Activated CD4-positive, alpha-beta T cell treated with anti-CD3 and anti-CD28 coated beads, Interleukin-2, amount 50 U/mL, for 1 hour (primary cell): ENCODE measurements at places on chromosomes 5 and 9.
A peak's percentile ranks its signal among the peaks of the same experiment; 100 is the strongest.

GRCh38 chr5:110167384-110167783, 477.7 kb downstream of the MAN2A1 start:
- DNase-seq, result no peak

DNA sequence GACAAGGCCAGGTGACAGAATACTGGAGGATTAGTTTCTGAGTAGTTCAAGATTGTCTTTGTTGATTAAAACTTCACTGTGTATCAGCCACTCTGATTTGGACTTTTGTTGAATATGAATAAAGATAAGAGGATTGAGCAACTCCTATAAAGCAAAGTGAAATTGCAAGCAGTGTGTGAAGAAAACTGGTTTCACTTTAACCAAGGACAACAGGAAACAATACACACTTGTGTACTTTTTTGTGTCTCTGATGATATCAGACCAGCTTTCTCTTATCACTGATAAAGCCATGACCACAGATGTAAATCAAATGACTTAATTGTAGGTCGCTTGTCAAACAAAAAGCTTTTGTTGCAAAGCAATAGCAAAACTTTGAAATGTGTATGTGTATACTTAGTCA, 268.6 kb downstream of the FER start:
- DNase-seq, result no peak

DNA sequence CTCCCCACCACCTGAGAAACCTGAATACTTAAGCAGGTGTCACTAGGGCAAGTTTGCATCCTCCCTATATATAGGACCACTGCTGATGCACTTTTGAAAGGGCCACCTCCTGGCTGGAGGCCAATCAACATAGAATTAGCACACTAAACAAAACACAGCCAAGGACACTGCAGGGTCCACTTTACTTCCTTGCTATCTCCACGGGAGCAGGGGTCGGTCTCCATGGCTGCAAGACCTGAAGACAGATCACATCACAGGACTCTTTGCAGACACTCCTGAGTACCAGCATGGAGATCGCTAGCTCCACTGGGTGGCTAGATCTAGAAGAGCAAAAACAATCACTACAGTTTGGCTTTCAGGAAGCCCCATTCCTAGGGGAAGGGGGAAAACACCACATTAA, 72.3 kb downstream of the C9orf153 start:
- no peak for DNase-seq

- DNase-seq, result no peak
Measured at GRCh38 chr5:34507933-34508332, 148.2 kb upstream of the RAI14 start.

GRCh38 chr9:131100445-131100844, 4.1 kb downstream of the AIF1L start:
- DNase-seq, result no peak

DNA sequence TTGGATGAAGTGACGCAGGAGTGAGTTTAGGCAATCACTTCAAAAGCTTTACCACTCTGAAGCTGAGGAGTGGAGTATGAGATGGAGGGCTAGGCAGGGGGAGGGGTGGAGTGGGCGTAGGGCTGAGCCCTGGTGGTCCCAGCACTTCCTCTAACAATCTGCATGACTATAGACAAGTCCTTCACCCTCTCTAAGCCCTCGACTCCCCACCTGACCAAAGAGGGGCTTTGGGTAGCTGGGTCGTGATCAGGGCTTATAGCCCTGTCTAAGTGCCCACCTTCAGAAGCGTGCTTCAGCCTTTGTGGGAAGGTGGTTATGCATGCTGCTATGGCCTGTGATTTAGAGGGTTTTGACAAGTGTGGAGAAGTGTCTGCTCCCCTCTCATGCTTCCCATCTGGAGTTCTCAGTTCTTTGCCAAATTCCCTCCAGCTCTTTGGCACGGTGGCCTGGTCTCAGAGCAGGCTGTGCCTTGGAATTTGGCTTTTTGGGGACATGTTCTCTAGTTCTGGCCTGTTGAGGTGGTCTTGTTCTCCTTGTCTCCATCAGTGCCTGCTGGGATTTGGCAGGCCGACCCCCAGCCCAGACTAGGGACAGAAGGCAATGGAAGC, 53.0 kb downstream of the ACTBL2 start:
- DNase-seq, result no peak

DNA sequence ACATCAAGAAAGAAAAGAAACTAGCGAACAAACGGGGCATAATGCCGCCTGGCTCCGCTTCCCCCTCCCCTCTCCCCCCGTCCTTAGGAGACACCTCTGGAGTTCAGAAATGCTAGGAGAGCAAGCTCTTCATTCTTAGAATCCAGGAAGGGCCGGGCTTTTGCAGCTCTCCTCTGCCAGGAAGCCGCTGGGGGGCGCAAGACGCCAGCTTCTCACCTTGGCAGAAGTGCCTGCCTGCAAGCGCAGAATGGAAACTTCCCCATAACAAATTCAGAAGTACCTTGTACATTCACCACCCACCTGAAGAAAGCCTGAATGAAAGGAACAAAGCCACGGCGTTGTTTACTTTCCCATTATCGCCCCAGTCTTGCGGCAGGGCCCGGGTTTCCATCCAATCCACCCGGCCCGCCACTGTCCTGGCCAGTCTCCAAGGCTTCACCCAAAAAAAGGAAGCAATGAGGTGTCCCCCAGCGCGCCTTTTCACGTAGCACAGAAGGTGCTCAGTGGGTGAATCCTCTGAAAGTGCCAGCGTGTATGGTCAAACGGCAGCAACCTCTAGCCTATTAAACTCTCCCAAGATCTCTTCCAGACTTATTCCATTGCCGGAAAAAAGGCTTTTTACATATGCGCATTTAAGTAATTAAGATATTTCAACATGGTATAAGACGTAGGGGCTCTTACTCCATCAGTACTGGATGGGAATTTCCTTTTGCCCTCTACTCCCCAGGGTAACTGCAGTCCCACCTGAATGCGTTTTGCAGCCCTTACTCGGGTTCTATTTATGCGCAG, 1.6 kb upstream of the GADD45G start:
- peak; percentile 89 for DNase-seq

DNA sequence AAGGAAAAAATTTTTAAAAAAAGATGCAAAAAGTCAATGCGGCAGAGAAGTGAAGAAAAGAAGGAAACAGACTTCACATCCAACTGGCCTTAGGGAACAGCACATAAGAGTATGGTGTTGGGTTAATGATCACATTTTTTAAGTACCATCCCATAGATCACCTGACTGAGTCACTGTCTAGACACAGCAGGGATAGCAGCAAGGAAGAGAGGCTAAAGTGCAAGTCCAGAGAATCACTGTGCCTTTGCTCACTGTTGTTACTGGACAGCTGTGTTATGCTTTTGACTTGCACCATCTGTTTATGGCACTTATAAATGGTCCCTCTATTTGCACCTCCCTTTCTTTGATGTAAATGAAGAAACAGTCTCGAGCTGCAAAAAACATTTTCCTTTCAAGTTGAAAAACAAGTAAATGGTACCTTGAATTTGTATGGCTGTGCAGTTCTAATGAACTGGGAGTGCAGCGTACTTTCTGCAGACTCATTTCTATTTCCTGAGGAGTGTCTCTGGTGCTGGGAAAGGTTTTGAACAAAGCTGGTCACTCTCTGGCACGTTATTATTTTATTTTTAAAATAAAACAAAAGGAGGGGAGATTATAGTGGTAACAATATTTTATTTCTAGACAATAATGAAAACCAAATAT, 84.2 kb downstream of the TRPM6 start:
- DNase-seq, result no peak

DNA sequence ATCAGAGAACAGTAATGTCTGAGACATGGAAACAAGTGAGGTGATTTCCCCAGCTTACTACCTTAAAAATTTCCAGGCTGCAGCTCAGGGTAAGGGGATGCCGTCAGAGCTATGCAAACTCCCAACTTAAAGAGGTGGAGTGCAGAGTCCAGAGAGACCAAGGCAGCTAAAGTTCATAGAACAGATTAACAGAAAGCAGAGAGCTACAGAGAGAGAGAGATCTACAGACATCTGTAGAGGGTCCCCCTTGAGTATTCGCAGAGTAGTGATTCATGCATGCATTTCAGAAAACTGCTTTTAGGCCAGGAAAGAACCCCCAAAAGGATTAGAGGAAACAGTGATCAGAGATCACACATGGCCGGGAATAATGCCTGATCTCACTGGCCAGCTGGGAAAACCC, 306.2 kb upstream of the PUM3 start:
- DNase-seq, result no peak
